ENCODE measurements at places on chromosomes 16 and 17. TPM values are rescaled to one million over a fixed set of nuclear protein-coding genes. Genes with fewer than 3 reads are reported as not detected.

The EXOC3L1 gene
- not detected for total RNA-seq

The TNS4 gene
- 6.3 TPM for total RNA-seq

The KRTAP4-1 gene
- total RNA-seq: not detected

The ZFPM1 gene
- 18.0 TPM for total RNA-seq

The PHKB gene
- 20.2 TPM for total RNA-seq

The NPIPA5 gene
- total RNA-seq: 0.40 TPM

The TIGD7 gene
- 4.7 TPM for total RNA-seq

The ZP2 gene
- total RNA-seq: not detected

The CDH1 gene
- total RNA-seq: 0.16 TPM
